LHCN-M2 (cell line): ENCODE measurements at places on chromosomes 5 and 9.

DNA sequence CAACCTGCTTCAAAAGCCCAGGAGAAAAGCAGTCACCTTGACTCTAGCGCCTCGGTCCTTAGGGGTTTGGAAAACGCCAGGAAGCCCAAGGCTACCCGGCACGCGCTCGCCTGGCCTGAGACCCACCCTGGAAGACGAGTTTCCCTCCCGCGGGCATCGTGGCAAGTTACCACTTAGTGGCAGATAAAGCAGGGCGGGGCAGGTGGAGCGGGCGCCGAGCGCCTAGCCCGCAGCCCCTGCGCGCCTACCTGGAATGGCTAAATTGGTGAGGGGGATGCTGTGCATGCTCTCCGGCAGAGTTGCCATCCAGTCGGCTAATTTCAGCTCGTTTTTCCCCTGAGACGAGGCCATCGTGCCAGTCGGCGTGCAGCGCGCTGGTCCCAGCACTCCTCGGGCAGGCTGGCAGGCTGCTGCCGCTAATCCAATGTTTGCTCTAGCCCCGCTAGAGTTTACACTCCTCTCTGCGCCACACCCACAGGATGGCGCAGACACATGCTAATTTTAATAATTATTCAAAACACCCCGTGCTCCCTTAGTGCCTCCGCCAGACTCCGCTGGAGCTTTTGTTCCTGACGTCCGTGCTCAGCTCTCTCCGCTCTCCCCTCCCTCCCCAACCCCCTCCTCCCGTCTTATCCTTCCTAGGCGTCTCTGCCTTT lies at the start of gene PLCXD3:
Gene PLCXD3, minus strand, starts transcription at position 426 of the 656 bp plus-strand sequence. Its CDS starts 75 bp downstream, at position 351.
- DNase-seq: no peak

DNA sequence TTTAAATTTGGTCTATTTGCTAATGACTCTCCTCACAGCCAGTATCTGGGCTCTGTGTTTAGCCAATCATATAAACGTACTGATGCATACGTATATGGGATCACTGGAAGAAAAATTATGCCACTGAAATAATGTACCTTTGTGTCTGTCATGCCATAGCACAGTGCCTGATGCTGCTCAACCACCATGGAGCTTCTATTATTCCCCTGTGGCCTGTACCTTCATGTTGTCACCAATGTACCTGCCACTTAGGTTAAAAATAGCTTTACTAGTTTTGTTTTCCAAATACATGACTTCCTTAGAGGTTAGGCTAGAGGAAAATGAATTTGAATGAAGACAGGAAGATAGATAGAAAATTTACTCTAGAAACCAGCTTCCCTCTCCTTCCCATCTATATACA lies 34.6 kb downstream of the HACD4 start:
- no peak for DNase-seq

DNA sequence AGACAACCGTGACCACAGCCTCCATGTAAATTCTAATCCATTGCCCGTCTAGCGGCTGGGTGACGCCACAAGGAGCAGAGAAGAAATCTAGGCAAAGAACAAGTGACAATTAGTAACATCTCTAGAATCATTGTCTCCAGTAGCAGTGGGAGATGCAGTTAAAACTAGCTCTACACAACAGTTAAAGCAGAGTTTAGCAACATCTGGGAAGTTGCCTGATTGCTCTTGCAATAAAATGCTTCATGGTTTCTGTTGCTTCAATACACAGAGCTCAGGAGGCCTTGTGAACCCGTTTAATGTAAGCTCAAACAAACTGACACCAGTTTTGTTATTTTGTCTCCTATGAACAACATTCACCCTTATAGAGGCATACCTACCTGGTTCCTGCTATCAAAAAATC lies 369.8 kb upstream of the PDE4D start:
- DNase-seq: no peak

DNA sequence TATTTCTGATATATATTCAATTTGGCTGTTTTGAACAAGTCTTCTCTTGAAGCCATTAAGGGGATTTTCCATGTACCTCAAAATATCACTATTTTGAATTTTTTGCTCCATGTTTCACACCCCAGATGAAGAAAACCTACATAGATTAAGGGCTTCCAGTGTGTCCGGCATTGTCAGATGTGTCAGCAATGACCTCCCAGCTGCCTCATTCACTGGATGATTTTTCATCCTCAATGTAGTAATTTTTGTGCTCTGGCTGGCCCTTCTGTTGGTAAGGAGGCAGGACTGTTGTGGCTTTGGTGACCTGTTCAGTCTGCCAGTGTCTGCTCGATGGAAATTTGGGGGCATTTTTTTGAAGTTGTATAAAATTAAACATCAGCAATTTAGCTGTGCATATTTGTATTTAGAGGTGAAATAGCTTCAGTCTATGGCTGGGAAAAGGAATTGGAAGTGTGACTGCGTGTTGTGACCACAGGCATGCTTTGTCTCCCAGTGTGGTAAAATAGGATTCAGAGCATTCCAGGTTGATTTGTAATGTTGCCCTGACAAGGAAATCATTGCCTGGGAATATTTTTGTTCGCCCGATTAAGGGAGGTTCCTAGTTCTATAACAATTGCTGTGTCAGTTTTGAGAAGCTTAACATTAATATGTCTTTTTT lies 312.4 kb downstream of the ARHGEF28 start:
- peak; percentile 96 for DNase-seq

GRCh38 chr9:87537625-87538024 lies 40.0 kb downstream of the DAPK1 start:
- DNase-seq: no peak

DNA sequence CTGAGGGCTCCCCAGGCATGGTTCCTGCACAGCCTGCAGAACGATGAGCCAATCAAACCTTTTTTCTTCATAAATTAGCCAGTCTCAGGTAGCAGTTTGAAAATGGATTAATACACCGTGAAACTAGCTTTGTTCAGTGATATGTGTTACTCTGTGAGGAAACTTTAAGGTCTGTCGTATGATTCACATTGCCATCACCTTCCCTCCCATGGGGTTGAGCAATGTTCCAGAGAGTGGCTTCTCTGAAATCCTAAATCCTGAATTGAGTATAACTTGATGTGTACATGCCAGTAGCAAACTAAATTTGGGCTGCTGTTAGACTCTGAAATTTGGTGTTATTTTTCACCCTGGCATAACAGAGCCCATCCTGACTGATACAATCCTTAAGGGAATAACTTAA lies 866.4 kb upstream of the C9orf72 start:
- DNase-seq: no peak

- DNase-seq: no peak
Observed at GRCh38 chr5:145511351-145511750, 323.8 kb downstream of the PRELID2 start.

GRCh38 chr9:101269591-101270283 lies 115.1 kb downstream of the BAAT start:
- no peak for DNase-seq

- no peak for DNase-seq
Observed at GRCh38 chr5:72093824-72094223, 13.5 kb upstream of the MAP1B start.

DNA sequence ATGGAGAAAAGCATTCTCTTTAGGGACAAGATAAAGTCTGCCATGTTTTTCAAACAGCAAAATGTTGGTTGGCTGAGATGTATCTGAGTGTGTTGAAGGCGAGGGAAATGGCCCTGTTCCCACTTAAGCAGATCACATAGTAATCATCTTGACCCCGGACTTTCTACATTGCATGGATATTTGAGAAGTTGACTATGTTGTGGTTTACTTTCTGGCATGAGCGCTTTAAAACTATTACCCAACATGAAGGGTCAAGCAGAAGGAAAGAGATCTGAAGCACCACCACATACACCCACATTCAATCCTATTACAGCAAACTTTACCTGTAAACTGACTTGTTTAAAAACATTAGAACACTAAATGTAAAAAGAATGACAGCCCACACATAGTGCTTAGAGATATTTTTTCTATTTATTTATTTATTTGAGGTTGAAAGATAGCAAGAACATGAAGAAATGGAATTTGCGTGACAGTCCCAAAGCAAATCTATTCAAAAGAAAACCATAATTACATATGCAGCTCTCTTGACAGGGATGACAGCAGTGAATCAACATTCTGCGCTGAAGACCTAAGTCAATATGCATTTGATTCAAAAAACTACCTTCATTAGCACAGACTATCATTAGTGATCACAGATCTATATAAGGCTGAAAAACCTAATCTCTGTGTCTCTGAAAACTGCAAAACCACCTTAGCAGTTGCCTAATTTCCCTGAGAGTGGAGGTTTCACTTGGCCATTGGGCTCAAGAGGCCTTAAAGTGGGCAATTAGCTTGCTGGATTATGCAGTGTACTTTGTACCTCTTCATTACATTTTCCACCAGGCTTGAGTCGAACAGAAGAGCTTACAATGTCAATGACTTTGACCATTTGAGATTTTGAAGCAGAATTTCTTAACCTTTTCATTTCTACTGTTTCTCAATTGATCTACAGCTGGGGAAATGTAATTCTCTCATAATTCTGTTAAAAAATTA lies 195.0 kb downstream of the PDE4D start:
- DNase-seq: peak; percentile 34

DNA sequence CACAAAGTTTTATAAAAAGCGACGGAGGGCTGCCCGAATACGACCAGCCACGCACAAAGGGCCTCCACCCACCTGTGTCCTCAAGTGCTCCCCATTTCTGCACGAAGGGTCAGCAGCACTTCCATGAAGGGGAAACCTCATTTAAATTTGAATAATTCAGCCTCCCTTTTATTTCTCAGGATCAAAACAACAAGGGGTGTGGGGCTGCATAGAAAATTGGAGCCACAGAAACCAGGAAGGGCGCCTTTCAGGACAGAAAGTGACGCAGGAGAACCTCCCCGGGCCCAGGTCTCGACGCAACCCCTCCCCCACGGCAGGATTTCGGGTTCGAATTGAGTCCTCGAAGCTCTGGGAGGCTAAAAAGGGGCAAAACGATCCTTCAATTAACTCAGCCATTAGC lies 2.1 kb downstream of the NRARP start:
- no peak for DNase-seq

DNA sequence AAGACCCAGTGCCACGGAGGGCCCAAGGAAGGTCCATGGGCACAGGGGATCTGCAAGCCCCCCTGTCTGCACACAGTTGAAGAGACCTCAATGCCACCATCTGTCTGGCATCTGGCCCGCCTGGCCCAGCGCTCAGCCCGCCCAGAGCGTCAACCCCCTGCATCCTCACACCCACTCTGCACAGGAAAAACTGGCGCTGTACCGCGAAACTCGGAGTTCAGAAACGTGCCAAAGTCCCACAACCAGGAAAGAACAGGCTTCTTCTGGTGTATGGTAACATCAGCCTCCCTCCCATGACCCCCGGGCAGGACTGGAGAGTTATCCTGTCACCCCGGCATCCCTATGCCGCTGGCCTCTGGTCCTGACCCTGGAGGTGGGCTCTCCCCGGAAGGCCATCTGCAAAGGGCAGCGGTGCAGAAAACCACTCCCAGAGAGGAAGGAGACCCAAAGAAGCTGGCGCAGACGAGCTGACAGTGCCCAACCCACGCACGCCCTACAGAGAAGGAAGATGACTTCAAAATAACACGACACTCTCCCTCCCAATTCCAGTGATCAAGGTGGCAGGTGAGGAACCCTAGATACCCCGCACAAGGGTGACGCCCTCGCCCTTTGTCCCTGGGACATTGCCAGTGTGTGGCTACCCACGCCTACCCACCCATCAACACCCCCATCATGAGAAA lies 18.9 kb downstream of the VAV2 start:
- no peak for DNase-seq

DNA sequence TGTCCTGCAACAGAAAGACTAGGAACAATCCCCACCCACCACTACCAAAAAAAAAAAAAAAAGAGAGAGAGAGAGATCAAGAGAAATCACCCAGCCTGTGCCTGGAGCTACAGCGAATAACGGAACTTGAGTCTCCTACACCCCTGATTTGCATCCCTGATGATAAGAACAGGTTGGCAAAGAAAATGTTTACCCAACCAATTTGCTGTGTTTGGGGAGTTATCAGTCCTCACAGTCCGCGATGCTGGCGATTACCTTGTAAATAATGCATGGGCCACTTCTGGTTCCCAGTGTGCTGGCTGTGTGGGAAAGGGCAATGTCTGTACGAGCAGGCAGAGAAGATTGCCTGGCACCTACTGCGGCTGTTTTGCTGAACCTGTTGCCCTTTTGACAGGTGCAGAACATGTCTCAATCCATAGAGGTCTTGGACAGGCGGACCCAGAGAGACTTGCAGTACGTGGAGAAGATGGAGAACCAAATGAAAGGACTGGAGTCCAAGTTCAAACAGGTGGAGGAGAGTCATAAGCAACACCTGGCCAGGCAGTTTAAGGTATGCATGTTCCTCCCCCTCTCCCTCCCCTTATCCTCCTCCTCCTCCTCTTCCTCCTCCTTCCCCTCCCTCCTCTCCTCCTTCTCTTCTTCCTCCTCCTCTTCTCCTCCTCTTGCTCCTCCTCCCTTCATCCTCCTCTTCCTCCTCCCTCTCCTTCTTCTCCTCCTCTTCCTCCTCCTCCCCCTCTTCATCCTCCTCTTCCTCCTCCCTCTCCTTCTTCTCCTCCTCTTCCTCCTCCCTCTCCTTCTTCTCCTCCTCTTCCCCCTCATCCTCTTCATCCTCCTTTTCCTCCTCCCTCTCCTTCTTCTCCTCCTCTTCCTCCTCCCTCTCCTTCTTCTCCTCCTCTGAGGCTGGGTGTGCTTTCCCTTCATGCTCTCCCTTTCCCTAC lies 8.3 kb downstream of the OLFM1 start:
- no peak for DNase-seq

DNA sequence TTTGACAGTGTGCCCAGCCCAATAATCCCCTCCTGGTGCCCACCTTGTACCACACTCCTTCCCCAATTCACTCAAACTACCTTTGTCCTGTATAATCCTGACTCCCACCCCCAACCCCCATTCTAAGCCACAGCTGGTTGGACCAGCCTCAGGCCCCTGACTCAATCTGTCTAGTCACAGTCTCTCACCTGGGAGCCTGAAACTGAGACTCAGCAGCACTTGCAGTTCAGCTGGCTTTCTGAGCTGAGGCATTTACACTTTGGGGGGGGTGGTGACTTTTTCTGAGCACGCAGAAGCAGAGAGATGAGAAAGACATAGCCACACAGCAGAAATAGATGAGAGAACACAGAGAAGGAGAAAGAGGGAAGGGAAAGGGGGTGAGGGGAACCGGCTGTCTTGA lies 247.3 kb downstream of the MAN2A1 start:
- DNase-seq: no peak

DNA sequence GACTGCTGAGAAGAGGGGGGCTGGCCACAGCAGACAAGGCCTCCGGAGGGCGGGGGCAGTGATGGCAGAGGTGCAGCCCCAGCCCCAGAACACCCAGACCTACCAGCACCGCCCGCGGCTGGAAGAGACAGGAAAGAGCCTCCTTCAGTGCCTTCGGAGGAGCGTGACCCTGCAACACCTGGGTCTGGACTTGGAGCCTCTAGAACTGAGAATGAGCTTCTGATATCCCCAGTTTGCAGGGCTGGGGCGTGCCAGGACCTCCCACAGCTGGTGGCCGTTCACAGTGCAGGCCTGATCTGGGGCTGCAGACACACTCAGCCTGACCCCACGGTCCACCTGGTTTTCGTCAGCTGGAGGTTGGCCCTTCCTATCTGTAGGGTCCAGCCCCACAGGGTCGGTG lies 9.1 kb downstream of the LCN10 start:
- no peak for DNase-seq

GRCh38 chr5:135359374-135360165 lies 39.5 kb downstream of the MACROH2A1 start:
- DNase-seq: no peak

GRCh38 chr5:133996683-133997252 lies 8.0 kb downstream of the VDAC1 start:
- DNase-seq: peak; percentile 26

GRCh38 chr5:90022711-90023053 lies 386.9 kb downstream of the CETN3 start:
- DNase-seq: peak; percentile 40
